CD8-positive, alpha-beta memory T cell (primary cell): ENCODE measurements at places on chromosomes 4 and X.

GRCh38 chrX:37905436-37906147, 58.2 kb upstream of the DYNLT3 start:
- no peak for DNase-seq

DNA sequence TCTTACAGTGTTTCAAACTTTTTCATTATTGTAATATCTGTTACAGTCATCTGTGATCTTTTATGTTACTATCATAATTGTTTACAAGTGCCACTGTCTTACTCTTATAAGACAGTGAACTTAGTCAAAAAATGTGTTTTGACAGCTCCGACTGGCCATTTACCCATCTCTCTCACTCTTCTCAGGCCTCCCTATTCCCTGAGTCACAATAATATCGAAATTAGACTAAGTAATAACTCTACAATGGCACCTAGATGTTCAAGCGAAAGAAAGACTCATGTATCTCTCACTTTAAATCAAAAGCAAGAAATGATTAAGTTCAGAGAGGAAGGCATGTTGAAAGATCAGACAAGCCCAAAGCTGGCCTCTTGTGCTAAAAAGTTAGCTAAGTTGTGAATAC, 184.2 kb downstream of the CDS1 start:
- DNase-seq: no peak

GRCh38 chr4:151356510-151356909, 31.1 kb upstream of the SH3D19 start:
- DNase-seq: no peak

DNA sequence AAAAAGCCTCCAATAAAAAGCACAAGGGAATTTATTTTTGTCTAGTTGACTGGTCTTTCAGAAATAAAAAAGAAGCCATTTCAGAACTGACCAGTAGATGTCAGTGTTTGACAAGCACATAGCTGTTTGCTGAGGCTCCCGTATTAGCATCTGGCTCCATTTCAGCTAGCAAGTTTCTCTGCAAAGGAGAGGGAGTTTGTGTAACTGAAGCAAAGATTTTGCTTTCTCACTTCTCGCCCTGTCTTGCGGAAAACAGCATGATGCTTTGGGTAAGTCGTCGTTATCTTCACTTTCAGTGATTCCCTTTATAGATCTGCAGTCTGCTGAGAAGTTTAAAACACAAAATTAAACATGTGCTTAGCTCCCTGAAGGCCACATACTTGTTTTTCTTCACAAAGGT, 85.5 kb downstream of the CT47B1 start:
- DNase-seq: no peak

- no peak for DNase-seq
These were observed 162.9 kb upstream of the USP9X start for GRCh38 chrX:40922307-40922706.
